ENCODE measurements at places on chromosomes 11 and 22.

- no peak for ATAC-seq
These were observed 2.7 kb upstream of the SCUBE1 start for GRCh38 chr22:43345761-43346301.

GRCh38 chr22:46557736-46558480, 20.5 kb upstream of the CELSR1 start:
- no peak for ATAC-seq

DNA sequence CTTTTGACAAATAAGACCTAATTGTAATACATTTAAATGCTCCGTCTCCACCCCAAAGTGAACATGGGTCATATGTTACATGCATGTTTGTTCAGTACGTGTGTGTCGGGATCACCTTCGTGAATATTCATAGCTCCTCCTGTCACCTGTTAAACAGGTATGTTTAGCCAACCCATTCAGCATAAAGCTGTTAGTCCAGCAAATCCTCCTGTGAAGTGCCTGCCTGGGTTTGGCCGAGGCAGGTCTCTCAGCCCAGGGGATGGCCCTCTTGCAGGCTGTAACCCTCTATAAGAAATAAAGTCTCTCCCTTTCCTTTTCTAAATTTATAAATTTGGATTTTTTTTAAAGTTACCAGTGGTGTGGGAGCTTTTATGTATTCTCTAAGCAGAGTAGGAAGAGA, 38.9 kb upstream of the NTM start:
- ATAC-seq: no peak

GRCh38 chr11:70662691-70663098, 264.4 kb downstream of the CTTN start:
- ATAC-seq: peak; percentile 56
